Bone marrow (tissue), 2 donors: ENCODE measurements at places on chromosomes 12 and 14.

DNA sequence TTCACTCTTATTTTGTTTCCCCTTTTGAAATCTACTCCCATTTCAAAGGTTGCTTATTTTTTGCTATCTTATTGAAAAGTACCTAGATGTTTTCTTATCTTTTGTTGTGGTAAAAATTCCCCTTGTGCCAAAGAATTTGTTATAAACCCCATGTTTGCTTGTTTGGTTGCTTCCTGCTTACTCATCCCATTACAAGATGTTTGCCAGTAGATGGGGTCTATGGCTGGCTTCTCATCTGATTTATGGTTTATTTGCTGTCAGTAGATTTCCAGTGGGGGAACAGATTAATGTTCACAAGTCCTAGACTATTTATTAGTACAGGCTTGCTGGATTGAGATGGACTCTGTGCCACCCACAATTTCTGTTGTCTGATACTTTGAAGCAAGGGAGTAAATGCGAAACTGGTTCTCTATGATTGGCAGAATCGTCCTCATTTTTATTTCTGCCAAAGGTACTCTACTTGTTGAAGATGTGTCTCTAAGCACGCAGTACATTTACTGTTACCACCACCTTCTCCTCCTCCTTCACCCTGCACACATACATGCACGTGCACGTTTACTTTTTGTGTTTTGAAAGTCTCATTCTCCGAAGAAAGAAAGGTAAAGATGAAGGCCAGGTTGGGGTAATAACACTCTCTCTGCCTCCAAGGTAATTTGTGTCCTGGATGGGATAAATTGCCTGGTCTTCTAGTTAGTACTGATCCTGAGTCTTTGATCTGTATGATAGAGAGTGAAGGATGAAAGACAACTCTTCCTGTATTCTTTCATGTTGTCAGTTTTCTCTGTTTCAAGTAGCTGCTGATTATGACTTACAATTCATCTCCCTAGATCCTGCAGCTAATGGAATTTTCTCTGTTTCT is 117.2 kb upstream of the ATP2B1 start:
- DNase-seq, result no peak

DNA sequence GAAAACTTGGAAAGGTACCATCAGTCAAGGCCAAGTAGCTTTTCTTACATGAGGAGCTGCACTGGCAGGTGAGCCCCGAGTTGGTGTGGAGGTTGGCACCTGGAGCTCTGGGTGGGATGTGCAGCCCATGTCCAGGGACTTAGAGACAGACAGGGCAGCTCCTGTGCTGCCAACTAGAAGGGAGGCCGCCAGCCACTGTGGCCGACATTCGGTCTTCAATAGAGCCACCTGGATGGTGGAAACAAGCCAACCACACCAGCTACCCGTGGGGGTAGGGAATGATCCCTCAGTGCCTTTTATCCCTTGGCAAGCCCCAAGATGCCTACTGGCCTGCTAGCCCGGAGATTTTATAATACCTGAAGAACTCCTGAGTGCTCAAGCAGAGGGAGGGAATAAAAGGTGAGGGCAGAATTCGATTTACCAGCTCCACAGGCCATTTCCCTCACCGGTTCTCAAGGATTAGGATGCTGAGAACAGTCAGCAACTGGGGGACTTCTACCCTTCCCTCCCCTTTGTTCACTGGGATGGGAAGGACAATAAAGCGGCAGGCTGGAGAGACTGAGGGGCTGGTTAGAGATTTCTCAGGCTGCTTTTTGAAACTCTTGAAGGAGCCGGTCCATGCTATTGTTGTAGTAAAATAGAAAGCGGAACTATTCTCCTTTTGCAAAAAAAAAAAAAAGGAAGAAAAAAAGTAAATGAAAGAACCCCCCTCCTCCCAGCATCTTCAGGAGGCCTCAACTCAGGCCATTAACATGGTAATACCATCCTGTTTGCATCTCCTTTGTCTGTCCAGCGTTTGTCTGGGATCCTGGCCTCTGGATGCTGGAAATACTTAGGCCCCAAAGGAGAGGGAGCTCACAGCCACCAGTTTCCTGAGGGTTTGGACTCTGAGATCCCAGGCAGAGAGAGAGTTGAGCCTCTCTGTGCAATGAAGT is 321.6 kb downstream of the ZFP36L1 start:
- no peak for DNase-seq

DNA sequence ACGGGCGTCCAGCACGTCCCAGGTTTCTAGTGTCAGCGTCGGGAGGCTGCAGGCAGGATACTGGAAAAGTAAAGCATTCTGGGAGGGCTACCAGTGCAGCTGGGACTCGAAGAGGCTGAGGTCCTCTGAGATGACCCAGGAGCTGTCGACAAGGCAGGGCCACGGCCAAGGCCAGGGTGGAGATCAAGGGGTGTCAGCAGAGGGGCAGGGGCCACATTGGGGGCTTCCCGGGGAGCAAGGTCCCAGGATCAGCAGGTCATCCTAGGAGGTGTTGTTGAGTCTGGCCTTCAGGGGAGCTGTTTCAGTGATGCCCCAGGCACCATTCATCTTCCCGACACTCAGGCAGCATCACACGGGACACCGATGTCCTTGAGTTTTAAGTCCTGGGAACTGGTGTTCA is 377.8 kb upstream of the SFSWAP start:
- no peak for DNase-seq

DNA sequence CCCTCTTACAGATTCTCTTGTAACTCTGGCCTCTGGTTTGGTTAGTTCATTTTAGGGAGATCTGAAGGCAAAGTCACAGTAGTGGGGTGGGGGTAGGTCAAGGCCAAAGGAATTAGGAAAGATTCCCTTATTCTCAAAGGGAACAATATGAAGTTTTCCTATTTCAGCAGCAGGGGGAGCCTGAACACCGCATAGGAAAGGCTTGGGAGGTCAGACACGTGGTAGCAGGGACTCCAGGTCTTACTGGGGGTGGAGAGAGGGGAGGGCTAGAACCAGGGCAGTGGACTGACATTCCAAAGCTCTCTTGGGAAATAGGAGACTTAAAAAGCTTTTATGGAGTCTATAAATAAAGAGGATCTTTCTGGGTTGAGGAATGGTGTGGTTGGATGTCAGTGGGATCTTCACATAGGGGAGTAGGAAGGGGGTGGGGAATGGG is 1.3 kb downstream of the ZC3H10 start:
- DNase-seq, result peak; percentile 69

DNA sequence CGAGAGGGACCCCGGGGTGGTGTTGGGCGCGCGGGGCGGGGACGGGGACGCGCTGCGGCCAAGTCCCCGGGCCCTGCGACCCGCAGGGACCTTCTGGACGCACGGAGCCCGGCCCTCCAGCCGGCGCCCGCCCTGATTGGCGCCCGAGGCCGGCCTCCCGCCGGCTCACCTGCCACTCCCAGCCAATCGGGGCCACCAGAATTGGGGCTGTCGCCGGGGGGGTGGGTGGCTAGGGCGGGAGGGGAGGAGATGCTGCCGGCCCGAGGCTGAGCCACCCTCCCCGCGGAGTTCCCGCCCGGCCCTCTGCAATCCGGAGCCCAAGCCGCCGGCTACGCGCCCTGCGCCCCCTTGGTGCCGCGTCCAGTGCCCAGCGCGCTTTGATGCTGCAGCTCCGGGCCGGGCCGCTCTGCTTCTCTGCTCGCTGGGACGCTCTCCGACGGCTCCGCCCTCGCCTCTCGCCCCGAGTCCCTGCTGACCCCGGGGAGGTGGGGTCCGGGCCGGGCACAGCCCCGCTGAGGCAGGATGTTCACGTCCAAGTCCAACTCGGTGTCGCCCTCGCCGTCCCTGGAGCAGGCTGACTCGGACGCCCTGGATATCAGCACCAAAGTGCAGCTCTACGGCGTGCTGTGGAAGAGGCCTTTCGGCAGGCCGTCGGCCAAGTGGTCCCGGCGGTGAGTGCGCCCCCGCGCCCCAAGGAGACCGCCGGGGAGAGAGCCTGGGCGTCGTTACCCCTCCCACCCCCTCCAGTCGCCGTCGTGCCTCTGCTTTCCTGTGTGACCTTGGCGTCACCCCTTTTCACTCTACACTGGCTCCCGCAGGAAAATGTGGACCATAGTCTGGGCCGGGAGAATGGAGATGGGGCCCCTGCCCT is at the start of gene PLEKHD1:
Gene PLEKHD1, plus strand, starts transcription at position 285 of the 871 bp plus-strand sequence. Its CDS starts 238 bp downstream, at position 523.
- DNase-seq, result no peak

GRCh38 chr12:55019784-55020183 is at the start of gene NEUROD4:
TSS of gene NEUROD4 (plus strand) at chr12:55019974. CDS start at chr12:55026440, 6,466 bp downstream.
- no peak for DNase-seq

- no peak for DNase-seq
Observed at GRCh38 chr14:24837280-24838046, 203.5 kb upstream of the GZMB start.

DNA sequence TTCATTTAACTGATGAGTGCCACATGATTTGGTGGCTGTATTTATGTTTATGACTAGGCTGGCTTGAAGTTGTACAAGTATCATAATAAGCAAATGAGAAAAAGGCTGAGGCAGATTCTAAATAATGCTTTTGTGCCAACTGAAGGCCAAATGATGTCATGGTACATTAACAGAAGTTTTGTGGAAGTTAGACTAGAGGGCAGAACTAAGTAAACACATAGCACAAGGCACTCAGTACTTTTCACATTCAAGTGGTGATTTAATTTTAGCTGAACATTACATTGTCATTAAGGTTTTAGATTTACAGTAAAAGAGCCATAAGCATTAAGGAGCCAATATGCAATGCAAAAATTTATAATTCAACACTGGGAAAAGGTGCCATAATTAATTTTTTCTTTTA is 21.1 kb downstream of the PPP1CC start:
- no peak for DNase-seq

GRCh38 chr12:70196811-70197281 is 46.4 kb upstream of the CNOT2 start:
- no peak for DNase-seq

- no peak for DNase-seq
Observed at GRCh38 chr12:74770552-74770951, 232.9 kb downstream of the ATXN7L3B start.

GRCh38 chr12:25957793-25958427 is 572 bp upstream of the RASSF8 start:
- DNase-seq, result peak; percentile 52

DNA sequence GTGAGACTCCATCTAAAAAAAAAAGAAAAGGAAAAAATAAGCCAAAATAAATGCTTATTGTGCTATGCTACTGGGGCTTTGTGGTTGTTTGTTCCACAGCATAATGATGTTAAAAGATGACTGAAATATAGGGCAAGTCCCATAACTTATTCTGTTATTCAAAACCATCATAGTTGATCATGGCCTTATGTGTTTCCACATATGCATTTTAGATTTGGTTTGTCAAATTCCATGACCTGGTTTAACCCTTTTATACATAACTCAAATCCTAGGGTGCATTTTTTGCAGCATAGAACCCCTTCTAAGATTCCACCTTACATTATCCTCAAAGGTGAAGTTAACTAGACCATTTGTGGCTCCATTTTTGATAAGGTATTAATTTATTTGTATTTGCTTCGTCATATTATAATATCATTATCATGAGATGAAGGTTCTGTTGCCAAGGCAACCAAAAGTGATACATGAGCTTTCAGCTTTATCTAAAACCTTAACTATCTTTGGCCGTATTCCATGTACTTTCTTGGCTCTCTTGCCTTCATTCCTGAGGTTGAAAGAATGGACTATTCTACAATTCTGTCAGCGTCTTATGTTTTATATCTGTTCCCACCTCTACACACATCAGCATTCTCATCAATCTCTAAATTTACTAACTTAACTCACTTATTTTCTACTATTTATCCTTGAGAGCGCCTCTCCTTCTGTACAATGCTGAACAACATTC is 138.7 kb upstream of the DYRK2 start:
- DNase-seq, result no peak

DNA sequence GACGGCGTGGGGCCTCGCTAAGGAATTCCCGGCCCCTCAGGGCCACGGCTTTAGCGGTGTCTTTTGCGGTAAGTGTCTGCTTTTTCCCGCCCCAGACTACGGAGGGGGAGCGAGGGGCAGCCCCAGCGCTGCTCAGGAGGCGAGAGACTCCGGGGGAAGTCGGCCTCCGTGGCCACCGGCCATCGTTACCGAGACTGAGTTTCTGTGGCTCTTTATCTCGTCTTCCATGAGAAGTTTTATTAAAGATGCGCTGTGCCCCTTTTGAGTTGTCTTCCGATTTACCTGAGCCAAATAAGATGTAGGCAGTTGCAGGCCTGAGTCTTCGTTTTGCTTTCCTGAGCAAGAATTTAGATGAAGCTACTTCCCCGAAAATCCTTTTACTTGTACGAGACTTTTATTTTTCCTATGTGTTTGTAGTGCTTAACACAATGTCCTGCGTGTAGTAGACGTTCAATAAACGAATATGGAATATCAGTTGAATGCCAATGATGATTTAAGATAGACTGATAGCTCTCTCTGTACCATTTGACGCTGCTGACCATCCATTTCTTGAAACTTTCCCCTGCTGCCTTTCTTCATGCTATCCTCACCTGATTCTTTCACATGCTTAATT is 462 bp downstream of the SRP54 start:
- DNase-seq, result no peak

- no peak for DNase-seq
Observed at GRCh38 chr14:63039866-63040265, 5.4 kb downstream of the KCNH5 start.

- DNase-seq, result peak; percentile 89
Observed at GRCh38 chr12:54413284-54414190, 5.5 kb downstream of the ITGA5 start.

GRCh38 chr14:77883131-77883846 is 83.4 kb downstream of the ADCK1 start:
- DNase-seq, result no peak

- no peak for DNase-seq
Observed at GRCh38 chr12:66152732-66153131, 17.1 kb downstream of the TMBIM4 start.

DNA sequence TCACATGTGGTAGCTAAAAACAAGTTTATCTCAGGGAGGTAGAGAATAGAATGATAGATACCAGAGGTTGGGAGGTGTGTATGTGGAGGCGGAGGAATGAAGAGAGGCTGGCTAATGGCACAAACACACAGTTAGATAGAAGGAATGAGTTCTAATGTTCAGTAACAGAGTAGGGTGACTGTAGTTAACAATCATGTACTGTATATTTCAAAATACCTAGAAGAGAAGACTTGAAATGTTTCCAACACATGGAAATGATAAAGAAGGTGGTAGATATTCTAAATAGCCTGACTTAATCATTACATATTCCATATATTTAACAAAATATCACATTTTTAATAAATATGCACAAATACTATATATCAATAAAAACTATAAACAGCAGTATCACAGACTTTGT is 8.9 kb upstream of the IFNG-AS1 start:
- no peak for DNase-seq

DNA sequence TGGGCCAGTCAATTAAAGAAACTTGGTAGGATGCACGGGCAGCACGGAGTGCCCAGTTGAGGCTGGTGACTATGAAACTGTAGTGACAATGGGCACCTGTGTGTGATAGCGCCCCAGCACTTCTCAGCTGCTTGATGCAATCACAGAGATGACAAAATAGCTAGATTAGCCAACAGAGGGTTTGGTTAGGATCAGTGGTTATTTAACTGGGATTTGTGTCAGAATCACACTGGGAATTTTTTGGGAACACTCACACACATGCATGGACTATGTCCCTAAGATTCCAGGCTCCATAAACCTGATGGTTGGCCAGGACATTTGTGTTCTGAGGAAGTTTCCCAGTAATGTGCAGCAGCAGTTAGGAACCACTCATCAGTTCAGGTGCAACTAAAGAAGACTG is 51.2 kb upstream of the DAAM1 start:
- no peak for DNase-seq

- no peak for DNase-seq
Observed at GRCh38 chr14:80638620-80639515, 302.7 kb downstream of the CEP128 start.

GRCh38 chr12:47808050-47808449 is 11.7 kb downstream of the HDAC7 start:
- no peak for DNase-seq

- DNase-seq, result no peak
Observed at GRCh38 chr14:97874394-97874793, 1077.2 kb downstream of the VRK1 start.
